ENCODE measurements at places on chromosomes 4 and X. TPM values are rescaled to one million over a fixed set of nuclear protein-coding genes. Genes with fewer than 3 reads are reported as not detected.

CLGN gene
- total RNA-seq, result 1.0 TPM

RAB40AL gene
- total RNA-seq, result not detected

STBD1 gene
- total RNA-seq, result 27.1 TPM

ENOX2 gene
- total RNA-seq, result 11.5 TPM

FAT4 gene
- total RNA-seq, result 66.3 TPM
